ENCODE measurements at places on chromosomes 3 and 15.

- no peak for DNase-seq
These were observed 339.9 kb upstream of the RBMS3 start for GRCh38 chr3:28940994-28941393.

DNA sequence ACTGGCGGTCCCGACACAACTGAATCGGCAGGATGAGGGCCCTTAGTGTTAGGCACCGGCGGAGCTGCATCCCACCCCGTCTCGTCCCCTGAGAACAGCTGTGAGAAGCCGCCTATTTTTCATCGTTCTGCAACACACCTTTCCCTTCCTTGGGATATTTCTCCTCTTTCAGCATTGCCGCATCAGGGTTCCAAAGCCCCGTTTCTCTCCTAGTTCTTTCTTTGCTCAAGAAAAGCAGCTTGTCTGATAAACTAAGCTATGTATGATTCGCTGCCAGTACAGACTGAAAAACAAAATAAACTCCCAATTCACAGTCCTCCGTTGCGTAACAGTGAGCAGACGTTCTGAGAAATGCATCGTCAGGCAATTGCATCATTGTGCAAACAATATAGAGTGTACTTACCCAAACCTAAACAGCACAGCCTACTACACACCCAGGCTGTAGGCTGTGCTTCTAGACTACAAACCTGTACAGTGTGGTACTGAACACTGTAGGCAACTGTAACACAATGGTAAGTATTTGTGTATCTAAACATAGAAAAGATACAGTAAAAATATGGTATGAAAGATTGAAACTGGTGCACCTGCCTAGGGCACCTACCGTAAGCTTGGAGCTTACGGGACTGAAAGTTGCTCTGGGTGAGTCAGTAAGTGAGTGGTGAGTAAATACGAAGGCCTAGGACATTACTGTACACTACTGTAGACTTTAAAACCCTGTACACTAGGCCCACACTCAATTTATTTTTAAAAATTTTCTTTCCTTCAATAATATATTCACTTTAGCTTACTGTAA is 8.9 kb upstream of the ADAMTS17 start:
- DNase-seq: no peak

- no peak for DNase-seq
These were observed at the start of gene PLA1A for GRCh38 chr3:119597548-119598288. Gene PLA1A, plus strand, starts transcription at chr3:119597885. Its CDS starts 29 bp downstream, at chr3:119597914.

DNA sequence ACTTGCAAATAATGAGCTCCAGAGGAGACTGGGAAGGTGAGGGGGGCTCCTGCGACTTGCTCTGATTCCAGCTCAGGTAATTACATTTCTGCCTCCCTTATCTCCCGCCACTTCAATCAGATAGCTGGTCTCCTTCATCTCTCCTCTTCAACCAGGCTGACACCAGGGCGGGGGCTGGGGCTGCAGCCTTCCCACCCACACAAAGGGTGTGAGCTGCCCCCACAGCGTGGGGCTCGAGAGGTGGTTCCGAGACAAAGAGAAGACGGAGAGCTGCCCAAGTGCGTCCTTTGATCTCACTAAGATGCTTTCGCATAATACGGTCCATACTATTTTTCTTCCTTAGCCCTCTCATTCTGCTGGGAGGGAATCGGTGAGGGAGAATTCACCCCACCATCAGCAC is 139.7 kb downstream of the NSMCE3 start:
- no peak for DNase-seq

- no peak for DNase-seq
These were observed 199.5 kb downstream of the TLE3 start for GRCh38 chr15:69898243-69898642.

GRCh38 chr3:107994956-107995715 is 95.7 kb downstream of the CD47 start:
- DNase-seq: no peak

GRCh38 chr3:101779822-101780381 is 891 bp downstream of the NXPE3 start:
- DNase-seq: no peak

DNA sequence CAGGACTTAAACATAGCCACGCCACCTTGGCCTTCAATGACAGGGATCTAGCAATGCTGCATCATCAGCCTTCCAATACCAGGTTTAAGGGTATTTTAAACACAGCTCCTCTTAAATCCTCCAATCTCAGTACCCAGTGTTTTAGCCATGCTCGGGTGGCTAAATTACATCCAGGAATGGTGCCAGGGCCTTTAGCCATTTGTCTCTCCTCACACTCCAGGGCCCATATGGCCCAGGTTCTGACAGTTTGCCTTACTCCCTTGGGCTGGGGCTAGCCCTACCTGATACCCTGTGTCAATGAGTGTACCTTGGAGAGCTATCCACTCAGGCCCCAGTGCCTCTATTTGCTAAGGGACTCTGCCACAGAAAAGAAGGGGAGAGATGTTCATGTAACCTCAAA is 29.4 kb downstream of the ZNF589 start:
- no peak for DNase-seq
